Renal cortical epithelial cell (primary cell): ENCODE measurements at places on chromosomes 3 and 15. TPM values are rescaled to one million over a fixed set of nuclear protein-coding genes. Genes with fewer than 3 reads are reported as not detected.

KBTBD13 gene
- total RNA-seq = not detected in 2 replicates

RSL24D1 gene
- total RNA-seq = 77.5 and 147 TPM in 2 replicates

GPR149 gene
- total RNA-seq = not detected in 2 replicates

PPP1R14D gene
- total RNA-seq = not detected in 2 replicates

RTP4 gene
- 1.1 and 6.9 TPM in 2 replicates for total RNA-seq

ARGFX gene
- not detected in 2 replicates for total RNA-seq

EMC7 gene
- 23.8 and 66.6 TPM in 2 replicates for total RNA-seq

SLC15A2 gene
- total RNA-seq = 1.9 and 4.7 TPM in 2 replicates

ATR gene
- total RNA-seq = 35.6 and 48.7 TPM in 2 replicates

IGF1R gene
- total RNA-seq = 26.9 and 272 TPM in 2 replicates

BTLA gene
- total RNA-seq = 0.10 and 0.17 TPM in 2 replicates

LHFPL4 gene
- 0.05 TPM in 1 of 2 replicates, not detected in the other for total RNA-seq

GPR87 gene
- 10.0 and 37.5 TPM in 2 replicates for total RNA-seq

SPINK8 gene
- not detected in 2 replicates for total RNA-seq

CELSR3 gene
- 1.9 and 2.7 TPM in 2 replicates for total RNA-seq

KIF7 gene
- 1.4 and 4.1 TPM in 2 replicates for total RNA-seq

OSTN gene
- total RNA-seq = not detected in 2 replicates

NEDD4 gene
- 26.6 and 52.3 TPM in 2 replicates for total RNA-seq

OR5K2 gene
- total RNA-seq = not detected in 2 replicates

RPL39L gene
- total RNA-seq = 5.3 and 13.4 TPM in 2 replicates

SCG3 gene
- 0.05 TPM in 1 of 2 replicates, not detected in the other for total RNA-seq

C2CD4B gene
- total RNA-seq = 0.17 and 0.70 TPM in 2 replicates

SYNPR gene
- total RNA-seq = not detected in 2 replicates

MGA gene
- total RNA-seq = 21.7 and 74.0 TPM in 2 replicates

MESD gene
- total RNA-seq = 17.5 and 24.9 TPM in 2 replicates

MESP2 gene
- total RNA-seq = not detected in 2 replicates

STAG1 gene
- total RNA-seq = 25.5 and 41.3 TPM in 2 replicates

MEIS2 gene
- 0.52 and 2.6 TPM in 2 replicates for total RNA-seq

ANKDD1A gene
- total RNA-seq = 0.35 and 1.1 TPM in 2 replicates

TWF2 gene
- 95.2 and 174 TPM in 2 replicates for total RNA-seq

GDPGP1 gene
- total RNA-seq = 19.0 and 20.8 TPM in 2 replicates

GNL3 gene
- 113 and 177 TPM in 2 replicates for total RNA-seq

LYSMD2 gene
- total RNA-seq = 7.5 and 10.6 TPM in 2 replicates

GABRB3 gene
- 1.9 and 2.4 TPM in 2 replicates for total RNA-seq
